ENCODE measurements at places on chromosomes 3 and 15. TPM values are rescaled to one million over a fixed set of nuclear protein-coding genes. Genes with fewer than 3 reads are reported as not detected.

DNA sequence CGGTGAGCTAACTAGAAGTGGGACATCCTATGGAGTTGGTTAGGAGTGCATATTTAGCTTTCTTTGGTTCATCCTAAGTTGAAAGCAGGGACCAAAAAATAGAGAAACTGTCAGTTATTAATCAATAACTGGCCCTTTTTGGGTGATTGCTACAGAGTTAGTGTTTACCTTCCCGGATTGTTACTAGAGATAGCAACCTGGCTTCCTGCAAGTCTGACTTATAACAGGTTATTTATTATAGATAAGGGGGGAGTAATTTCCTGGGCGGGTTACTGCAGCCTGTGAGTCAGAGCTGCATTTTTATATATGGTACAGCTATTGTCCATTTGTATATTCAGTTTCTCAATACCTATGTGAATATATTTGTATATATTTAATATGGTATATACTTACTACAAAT is 522.0 kb downstream of the MFSD1 start:
- no peaks in the 10 kb centered on the region for H3K27me3 ChIP-seq
- H3K27ac ChIP-seq, result no peak overlapping the region
- no peaks in the 10 kb centered on the region for H3K4me1 ChIP-seq
- no peak for DNase-seq

Gene TM4SF1
- 111 TPM for total RNA-seq

Gene CCR1
- total RNA-seq, result 3.7 TPM

GRCh38 chr3:124636101-124636862 is 94.0 kb upstream of the UMPS start:
- no peak for DNase-seq
- H3K4me1 ChIP-seq, result no peaks in the 10 kb centered on the region
- no peaks in the 10 kb centered on the region for H3K36me3 ChIP-seq
- no peak overlapping the region for H3K27ac ChIP-seq
- no peaks in the 10 kb centered on the region for H3K27me3 ChIP-seq
- H3K4me3 ChIP-seq, result no peak overlapping the region

- no peak overlapping the region for H3K4me3 ChIP-seq
- DNase-seq, result no peak
- H3K27me3 ChIP-seq, result no peaks in the 10 kb centered on the region
- peaks cover 6% of the 10 kb centered on the region for H3K4me1 ChIP-seq
- H3K27ac ChIP-seq, result peak overlapping the region; percentile 10
Measured at GRCh38 chr15:37086521-37086920, 13.8 kb downstream of the MEIS2 start.

DNA sequence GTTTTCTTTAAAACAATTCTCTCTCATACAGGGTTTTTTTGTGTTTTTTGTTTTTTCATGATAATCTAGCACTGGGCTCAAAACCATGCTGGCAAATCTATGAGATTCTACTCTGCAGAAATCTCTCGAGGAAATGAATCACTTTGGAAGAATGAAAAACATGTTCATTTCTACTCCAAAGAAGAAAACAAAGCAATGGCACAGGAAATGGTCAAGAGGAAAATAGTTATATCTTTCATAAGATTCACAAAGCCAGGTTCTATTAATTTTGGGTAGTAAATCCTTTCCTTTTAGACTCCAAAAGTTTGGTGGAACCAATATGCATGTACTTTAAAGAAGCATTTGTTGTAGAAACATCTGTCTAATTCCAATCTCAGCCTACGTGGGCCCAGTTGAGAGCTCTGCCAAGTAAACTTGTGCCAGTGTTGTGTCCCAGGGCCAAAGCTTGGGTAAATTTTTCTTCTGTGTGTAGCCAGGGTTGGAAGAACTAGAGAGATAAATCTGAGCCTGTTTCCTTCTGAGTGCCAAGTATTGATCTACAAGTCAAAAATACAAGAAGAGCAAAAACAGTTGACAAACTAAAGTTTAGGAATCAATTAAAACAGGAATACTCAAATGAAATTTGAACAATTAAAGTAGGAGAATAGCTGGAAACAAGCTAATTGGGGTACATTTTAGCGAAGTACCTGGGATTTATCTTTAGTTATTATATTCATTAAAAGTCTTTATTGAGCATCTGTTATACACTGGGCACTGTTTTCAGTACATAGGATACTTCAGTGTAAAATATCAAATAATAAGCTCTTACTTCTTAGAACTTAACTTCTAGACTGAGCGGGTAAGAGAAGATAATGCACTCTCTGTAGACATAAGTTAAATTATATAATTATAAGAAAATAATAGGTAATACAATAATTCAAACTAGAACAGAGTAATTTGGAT is 657.5 kb upstream of the NECTIN3 start:
- no peak for DNase-seq
- no peak overlapping the region for H3K27ac ChIP-seq
- H3K4me1 ChIP-seq, result no peaks in the 10 kb centered on the region

DNA sequence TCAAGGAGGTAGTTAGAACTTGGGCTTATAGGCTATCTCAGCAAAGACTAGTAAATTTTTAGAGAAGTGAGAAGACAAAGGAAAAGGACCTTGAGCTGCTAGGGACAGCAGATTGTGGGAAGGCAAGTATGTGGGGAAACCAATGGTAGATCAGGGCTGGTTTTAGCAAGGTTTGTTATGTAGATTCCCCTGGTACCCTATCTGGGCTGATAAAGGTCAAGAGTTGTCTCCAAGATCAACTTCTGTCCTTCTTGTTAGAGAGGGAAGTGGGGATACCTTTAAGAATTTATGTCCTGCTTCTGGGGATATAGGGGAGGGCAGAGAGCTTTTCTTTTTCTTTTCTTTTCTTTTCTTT is 28.9 kb downstream of the KAT2B start:
- H3K27ac ChIP-seq, result peak overlapping the region; percentile 56
- H3K36me3 ChIP-seq, result no peaks in the 10 kb centered on the region
- no peak for DNase-seq
- peaks cover 3% of the 10 kb centered on the region for H3K4me1 ChIP-seq
- no peak overlapping the region for H3K4me3 ChIP-seq
- no peaks in the 10 kb centered on the region for H3K27me3 ChIP-seq

- DNase-seq, result no peak
- H3K27me3 ChIP-seq, result no peaks in the 10 kb centered on the region
- no peak overlapping the region for H3K27ac ChIP-seq
- no peak overlapping the region for H3K4me3 ChIP-seq
Measured at GRCh38 chr15:80684697-80685096, 10.4 kb upstream of the ABHD17C start.

DNA sequence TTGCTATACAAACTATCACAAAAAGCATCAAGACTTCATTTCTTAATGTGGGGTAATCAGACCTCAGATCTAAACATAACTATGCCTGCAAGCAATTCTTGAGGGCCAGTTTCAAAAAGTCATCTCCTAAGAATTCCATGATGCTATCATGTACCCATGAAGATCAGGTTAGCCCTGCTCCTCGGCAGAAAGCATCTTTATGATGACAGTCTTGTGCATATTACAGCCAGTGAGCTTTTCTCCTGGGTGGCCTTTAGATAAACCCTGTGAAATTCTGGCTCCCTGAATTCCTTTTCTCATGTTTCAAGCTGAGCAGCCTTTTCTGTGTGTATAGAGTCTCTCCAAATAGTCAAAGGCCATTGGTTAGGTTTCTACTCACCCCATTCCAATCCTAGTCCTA is 201.9 kb upstream of the MCTP2 start:
- peak overlapping the region; percentile 78 for H3K27ac ChIP-seq
- no peaks in the 10 kb centered on the region for H3K4me1 ChIP-seq
- H3K36me3 ChIP-seq, result no peaks in the 10 kb centered on the region
- H3K4me3 ChIP-seq, result no peak overlapping the region
- no peak for DNase-seq
- no peaks in the 10 kb centered on the region for H3K27me3 ChIP-seq

Gene MINAR1
- 0.43 TPM for total RNA-seq

DNA sequence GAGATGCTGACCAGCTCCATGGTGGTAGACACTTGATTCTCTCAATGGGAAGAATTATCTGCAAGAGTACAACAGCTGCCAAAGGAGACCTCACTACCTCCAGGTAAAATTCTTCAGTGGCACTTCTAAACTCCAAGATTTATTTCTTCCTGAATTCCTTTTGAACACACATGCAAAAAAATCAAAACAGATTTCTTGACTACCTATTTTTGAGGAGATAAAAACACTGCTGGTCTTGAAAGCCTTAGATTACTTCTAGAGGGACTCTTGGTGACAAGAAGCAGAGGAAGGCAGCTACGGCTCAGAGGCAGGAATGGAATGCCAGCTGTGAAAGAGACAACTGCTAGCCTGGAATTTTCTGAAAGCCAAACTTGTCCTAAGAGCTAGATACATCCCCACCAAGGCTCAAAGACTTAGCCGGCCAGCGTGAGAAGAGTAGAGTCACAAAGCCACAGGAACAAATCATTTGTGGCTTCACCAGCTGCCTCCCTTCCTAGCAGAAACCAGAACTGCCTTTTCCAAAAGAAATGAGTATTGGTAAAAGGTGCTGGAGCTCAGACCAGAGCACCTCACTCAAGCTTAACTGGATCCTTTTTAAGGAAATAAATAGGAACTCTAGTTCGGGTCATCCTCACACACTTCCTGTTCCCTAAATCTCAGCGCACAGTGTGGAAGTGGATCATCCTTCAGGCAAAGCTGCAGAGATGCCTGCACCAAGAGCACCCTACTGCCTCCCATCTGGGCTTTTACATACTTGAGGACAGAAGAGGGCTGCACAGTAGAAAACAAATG is 32.6 kb downstream of the CLK3 start:
- no peaks in the 10 kb centered on the region for H3K27me3 ChIP-seq
- H3K4me3 ChIP-seq, result no peak overlapping the region
- H3K36me3 ChIP-seq, result no peaks in the 10 kb centered on the region
- no peak overlapping the region for H3K27ac ChIP-seq
- no peak for DNase-seq

- no peaks in the 10 kb centered on the region for H3K36me3 ChIP-seq
- no peak overlapping the region for H3K4me3 ChIP-seq
- H3K27me3 ChIP-seq, result no peaks in the 10 kb centered on the region
- no peak for DNase-seq
- no peak overlapping the region for H3K27ac ChIP-seq
- H3K4me1 ChIP-seq, result no peaks in the 10 kb centered on the region
Measured at GRCh38 chr3:161422171-161422700, 50.9 kb upstream of the SPTSSB start.

- no peaks in the 10 kb centered on the region for H3K4me1 ChIP-seq
- peak; percentile 5 for DNase-seq
- H3K36me3 ChIP-seq, result no peaks in the 10 kb centered on the region
- H3K27ac ChIP-seq, result no peak overlapping the region
Measured at GRCh38 chr3:127424766-127425504, 137.1 kb upstream of the PRR20G start.

DNA sequence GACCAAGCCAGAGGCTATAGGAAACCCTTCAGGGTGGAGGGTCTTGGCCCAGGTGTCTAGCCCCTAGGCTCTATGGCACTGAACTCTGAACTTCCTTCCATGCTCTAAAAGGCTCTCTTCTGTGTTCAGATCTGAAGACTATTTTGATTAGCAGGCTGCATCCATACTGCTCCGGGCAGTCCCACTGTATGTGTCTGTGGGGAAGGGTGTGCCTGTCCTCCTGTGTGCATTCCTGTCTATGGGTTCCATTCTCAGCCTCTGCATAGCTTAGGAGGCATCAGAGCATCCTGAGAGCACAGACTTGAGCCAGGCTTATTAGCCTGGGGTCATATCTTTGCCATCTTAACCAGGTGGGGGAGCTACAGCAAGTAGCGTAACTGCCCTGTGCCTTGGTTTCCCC is 38.0 kb downstream of the EXOG start:
- H3K4me1 ChIP-seq, result no peaks in the 10 kb centered on the region
- DNase-seq, result no peak
- H3K36me3 ChIP-seq, result no peaks in the 10 kb centered on the region

Gene TRH
- not detected for total RNA-seq

GRCh38 chr3:50890688-50891344 is 216.1 kb downstream of the DOCK3 start:
- H3K27me3 ChIP-seq, result no peaks in the 10 kb centered on the region
- no peak overlapping the region for H3K27ac ChIP-seq
- H3K36me3 ChIP-seq, result no peaks in the 10 kb centered on the region
- no peak for DNase-seq

- no peaks in the 10 kb centered on the region for H3K4me1 ChIP-seq
- DNase-seq, result no peak
- H3K36me3 ChIP-seq, result no peaks in the 10 kb centered on the region
- no peak overlapping the region for H3K27ac ChIP-seq
- H3K27me3 ChIP-seq, result no peaks in the 10 kb centered on the region
Measured at GRCh38 chr3:146493221-146493620, 23.9 kb upstream of the PLSCR2 start.

DNA sequence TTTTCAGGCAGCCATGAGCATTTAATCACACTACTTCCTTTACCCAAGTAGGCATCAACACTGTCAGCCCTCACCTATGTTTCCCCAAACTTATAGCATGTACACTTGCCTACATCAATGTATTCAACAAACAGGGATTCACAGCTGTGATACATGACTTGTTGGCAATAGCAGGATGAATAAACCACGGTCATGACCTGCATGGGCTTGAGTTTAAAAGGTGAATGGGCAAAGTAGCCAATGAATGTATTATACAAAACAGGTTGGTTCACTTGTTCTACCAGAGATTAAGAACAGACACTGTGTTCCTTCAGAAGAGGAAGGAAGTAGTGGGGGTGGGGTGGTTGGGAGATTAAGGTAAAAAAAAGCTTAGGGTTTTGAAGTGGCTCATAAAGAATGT is 861.9 kb upstream of the SEMA6D start:
- H3K27ac ChIP-seq, result no peak overlapping the region
- no peak for DNase-seq
- no peak overlapping the region for H3K4me3 ChIP-seq
- no peaks in the 10 kb centered on the region for H3K27me3 ChIP-seq
- no peaks in the 10 kb centered on the region for H3K4me1 ChIP-seq

- DNase-seq, result no peak
- no peak overlapping the region for H3K4me3 ChIP-seq
- H3K27ac ChIP-seq, result no peak overlapping the region
- no peaks in the 10 kb centered on the region for H3K36me3 ChIP-seq
Measured at GRCh38 chr15:28994831-28995596, 109.2 kb downstream of the APBA2 start.

DNA sequence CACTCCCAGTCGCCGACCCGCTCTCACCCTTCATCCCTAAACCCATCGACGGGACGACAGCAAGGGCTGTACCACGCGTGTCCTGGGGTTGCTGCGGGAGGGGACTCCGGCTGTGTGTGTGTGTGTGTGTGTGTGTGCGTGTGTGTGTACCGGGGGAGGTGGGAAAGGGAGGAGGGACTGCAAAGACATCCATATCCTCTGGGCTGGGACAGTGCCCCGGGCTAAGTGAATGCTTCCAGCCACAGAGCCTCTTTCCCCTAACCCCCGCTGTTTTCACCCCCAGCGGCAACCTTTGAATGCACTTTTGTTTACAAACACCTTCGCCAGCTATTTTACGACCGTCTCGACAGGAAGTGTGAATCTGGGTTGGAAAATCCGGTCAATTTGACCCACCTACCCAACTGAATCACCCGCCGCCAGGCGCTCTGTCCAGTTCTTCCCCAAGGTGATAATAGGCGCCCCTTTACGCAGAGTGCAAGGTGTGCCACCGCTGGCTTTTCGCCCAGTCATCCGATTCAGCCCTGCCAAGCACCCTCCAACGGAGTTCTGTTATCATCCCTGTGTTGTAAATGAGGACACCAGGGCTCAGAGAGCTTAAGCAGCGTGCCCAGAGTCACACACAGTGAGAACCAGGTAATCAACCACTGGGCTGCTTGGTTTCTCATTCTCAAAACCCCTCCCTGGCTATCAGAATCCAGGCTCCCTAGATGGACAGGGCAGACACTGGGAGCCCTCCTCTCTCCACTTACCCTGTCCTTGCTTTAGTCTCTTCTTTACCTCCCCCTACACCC is 739 bp upstream of the AMOTL2 start:
- peak overlapping the region; percentile 52 for H3K4me3 ChIP-seq
- H3K27ac ChIP-seq, result peak overlapping the region; percentile 99
- no peaks in the 10 kb centered on the region for H3K27me3 ChIP-seq
- H3K36me3 ChIP-seq, result no peaks in the 10 kb centered on the region
